ENCODE measurements at places on chromosomes 13 and 19. TPM values are rescaled to one million over a fixed set of nuclear protein-coding genes. Genes with fewer than 3 reads are reported as not detected.

- peak; percentile 47 for ATAC-seq
Observed at GRCh38 chr19:7348587-7349230, at the start of gene ARHGEF18. Gene ARHGEF18 (plus strand): TSS chr19:7348937. CDS start chr19:7362891, 13,954 bp downstream.

The ZNF865 gene
- 11.9 TPM for total RNA-seq

- ATAC-seq = no peak
Observed at GRCh38 chr13:29323954-29324353, 271.5 kb downstream of the SLC7A1 start.

The TMEM150B gene
- total RNA-seq = 0.39 TPM

GRCh38 chr19:56508290-56508778 lies 679 bp downstream of the ZNF471 start:
- ATAC-seq = no peak

The CD33 gene
- total RNA-seq = not detected

The ZNF470 gene
- 6.9 TPM for total RNA-seq

Data from activated T-helper 17 cell treated with anti-CD3 and anti-CD28 coated beads, Interleukin-2, amount 50 U/mL, for 72 hours (primary cell).